Left lobe of liver (tissue), 2 donors: ENCODE measurements at places on chromosomes 7 and 10. TPM values are rescaled to one million over a fixed set of nuclear protein-coding genes. Genes with fewer than 3 reads are reported as not detected.

OIT3 gene
- 25.2 TPM for total RNA-seq

DLG5 gene
- 9.3 TPM for total RNA-seq

- DNase-seq, result no peak
These were observed 10.8 kb upstream of the ETV1 start for GRCh38 chr7:14000247-14000646.

GRCh38 chr7:72435925-72436480, 23.9 kb upstream of the CALN1 start:
- DNase-seq, result no peak

GRCh38 chr10:50527442-50528043, 96.2 kb downstream of the SGMS1 start:
- no peak for DNase-seq

DNA sequence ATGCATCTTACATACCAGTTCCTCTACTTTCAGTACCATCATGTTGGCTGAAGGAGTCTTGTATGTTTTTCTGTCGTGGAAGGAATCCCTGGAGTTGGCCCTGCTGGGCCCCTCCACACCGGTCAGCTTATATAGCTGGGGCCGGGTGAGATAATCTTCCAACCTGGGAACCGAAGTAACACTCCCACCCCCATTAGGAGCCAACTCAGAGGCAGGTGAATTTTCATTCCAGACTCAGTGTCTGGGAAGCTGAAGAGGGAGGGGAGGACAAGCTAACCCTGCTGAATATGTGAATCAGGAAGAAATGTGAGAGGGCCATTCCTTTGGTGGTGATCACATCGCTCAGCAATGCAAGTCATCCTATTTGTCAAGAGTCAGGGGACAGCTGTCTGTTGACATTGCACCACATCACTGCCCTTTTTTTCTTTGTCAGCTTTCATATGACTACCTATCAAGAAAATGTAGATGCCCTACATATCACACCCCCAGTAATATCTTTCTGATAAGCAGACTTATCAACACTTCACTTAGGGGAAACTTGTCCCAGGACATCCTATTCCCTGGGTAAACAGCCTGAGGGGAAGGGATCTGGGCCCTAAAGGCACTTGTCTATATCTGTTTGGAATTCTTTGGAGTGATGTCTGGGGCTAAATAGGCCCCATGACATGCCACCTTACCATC, at the start of gene ANKRD1:
TSS of gene ANKRD1 (minus strand) at position 102 of the 681 bp plus-strand sequence. CDS start at position 42, 60 bp downstream.
- DNase-seq, result no peak

MBLAC1 gene
- 0.78 TPM for total RNA-seq

DNA sequence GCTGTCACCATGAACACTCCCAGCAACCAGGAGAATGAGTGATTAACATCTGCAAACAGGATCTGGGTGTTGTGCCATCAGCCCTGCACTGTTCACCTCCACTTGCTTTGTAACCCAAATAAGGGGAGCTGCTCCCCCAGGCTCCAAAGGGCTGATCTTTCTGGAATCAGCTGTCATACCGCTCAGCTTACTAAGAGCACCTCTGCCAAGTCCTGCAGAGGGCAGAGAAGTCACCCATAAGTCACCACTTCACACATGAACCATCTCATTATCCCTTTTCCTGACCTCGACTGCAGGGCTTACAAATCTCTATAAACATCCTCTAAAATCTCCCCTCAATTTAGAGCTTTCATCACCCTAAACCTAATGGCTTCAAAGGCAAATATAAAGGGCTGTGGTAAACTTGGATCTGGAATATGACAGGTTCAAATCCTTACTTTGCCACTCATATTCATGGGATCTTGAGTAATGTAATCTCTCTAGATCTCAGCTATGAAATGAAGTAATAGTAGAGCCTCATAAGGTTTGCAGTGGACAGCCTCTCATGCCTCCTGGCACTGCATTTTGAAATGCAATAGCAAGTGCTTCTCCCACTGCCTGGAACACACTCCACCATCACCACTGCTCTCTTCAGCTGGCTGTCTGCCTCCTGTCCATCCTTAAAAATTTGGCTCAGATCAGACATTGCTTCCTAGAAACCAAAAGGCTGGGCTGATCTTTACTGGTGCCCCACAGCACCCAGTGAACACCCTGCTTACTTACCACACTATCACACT, 38.8 kb downstream of the ERLIN1 start:
- DNase-seq, result no peak

SH2D4B gene
- not detected for total RNA-seq

SPDYE5 gene
- not detected for total RNA-seq

DNA sequence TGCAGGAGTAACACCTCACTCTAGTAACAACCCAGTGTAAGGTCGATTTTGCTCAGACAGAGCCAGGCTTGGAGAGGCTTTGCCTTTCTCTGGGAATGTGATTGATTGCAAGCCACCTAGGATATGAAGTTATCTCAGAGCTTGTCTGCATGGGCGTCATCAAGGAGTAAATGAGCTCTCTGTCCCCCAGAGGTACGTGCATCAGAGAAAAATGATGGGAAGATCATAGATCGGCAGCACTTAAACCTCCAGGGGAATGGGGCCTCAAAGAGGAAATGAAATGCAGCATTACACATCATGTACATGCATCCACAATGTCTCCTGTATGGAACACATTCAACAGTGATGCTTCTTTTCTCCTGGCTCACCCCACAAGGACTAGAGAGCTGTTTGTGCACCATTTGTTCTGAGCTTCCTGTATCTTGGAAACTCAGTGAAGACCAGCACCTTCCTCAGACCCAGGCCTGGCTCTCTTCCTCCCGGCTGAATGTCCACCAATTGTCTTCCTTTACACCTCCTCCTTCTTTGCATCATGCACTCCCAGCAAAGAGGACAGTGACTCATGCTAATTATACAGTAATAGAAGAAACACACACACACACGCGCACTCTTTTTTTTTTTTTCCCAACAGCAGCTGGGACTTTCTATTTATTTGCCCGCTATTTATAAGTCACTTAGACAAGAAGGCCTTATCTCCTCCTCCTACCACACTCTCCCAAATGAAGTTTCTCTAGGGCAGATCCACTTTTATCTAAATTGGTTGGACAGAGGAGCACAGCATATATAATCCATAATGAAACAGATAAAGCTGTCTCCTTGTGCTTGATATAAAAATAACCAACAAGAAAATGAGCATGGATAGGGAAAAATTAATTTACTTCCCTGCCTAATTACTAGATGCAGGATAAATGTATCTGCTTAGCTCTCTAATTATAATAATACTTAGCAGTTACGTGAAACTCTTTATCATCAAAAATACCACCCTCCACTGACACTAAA, 990.7 kb downstream of the CCSER2 start:
- no peak for DNase-seq
